Colonic mucosa (tissue), 4 donors: ENCODE measurements at places on chromosomes 1 and 21. TPM values are rescaled to one million over a fixed set of nuclear protein-coding genes. Genes with fewer than 3 reads are reported as not detected.

The PADI2 gene
- 177 TPM for total RNA-seq

The TACSTD2 gene
- 1.2 TPM for total RNA-seq

The ERG gene
- 2.5 TPM for total RNA-seq

GRCh38 chr1:91151702-91152101, 129.9 kb upstream of the ZNF644 start:
- DNase-seq = no peak
- H3K27me3 ChIP-seq = no peaks in the 10 kb centered on the region
- H3K4me3 ChIP-seq = no peak overlapping the region
- no peaks in the 10 kb centered on the region for H3K36me3 ChIP-seq
- H3K4me1 ChIP-seq = no peaks in the 10 kb centered on the region

- H3K27me3 ChIP-seq = no peaks in the 10 kb centered on the region
- no peak overlapping the region for H3K4me3 ChIP-seq
- H3K4me1 ChIP-seq = no peaks in the 10 kb centered on the region
- H3K27ac ChIP-seq = no peak overlapping the region
- no peak for DNase-seq
- no peaks in the 10 kb centered on the region for H3K36me3 ChIP-seq
Measured at GRCh38 chr1:223212441-223212840, 69.4 kb upstream of the TLR5 start.

DNA sequence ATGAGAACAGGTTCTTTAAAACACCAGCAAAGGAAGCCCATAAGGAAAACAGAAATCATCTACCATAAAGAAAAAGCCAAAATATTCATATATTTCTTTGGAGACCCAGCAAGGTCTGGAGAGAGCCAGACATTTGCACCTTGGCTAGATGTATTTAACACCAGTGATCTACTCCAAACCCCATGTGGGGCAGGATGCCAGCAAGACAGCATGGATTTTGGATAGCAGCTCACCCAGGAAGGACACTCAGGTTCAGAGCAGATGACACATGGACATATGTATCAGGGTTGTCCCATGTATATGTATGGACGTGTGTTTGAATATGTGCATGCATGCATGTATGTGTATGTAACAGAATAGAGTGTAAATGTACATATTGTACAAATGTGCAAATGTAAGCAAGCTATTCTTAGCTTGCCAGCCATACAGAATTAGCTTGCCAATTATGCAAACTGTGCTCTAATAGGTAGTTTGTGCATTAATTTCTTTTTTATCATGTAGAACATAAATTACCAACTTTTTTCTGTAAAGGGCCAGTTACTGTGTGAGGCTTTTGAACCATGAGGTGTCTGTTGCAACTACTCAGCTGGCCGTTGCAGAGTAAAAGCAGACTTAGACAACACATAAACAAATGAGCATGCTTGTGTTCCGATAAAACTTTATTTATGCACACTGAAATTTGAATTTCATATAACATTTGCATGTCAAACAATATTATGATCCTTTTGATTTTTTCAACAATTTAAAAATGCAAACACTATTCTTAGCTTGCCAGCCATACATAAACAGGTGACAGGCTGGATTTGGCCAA, 73.5 kb upstream of the KAZN start:
- no peak overlapping the region for H3K27ac ChIP-seq
- no peaks in the 10 kb centered on the region for H3K36me3 ChIP-seq
- H3K4me1 ChIP-seq = no peaks in the 10 kb centered on the region
- H3K4me3 ChIP-seq = no peak overlapping the region
- H3K27me3 ChIP-seq = no peaks in the 10 kb centered on the region

GRCh38 chr1:152497273-152497672, 13.3 kb upstream of the LCE5A start:
- H3K36me3 ChIP-seq = no peaks in the 10 kb centered on the region
- no peaks in the 10 kb centered on the region for H3K27me3 ChIP-seq
- no peak overlapping the region for H3K27ac ChIP-seq
- H3K4me1 ChIP-seq = no peaks in the 10 kb centered on the region
- H3K4me3 ChIP-seq = no peak overlapping the region

GRCh38 chr1:150954708-150955107, 19.9 kb downstream of the CERS2 start:
- no peaks in the 10 kb centered on the region for H3K4me1 ChIP-seq
- no peak overlapping the region for H3K4me3 ChIP-seq
- no peak for DNase-seq
- peaks cover 22% of the 10 kb centered on the region for H3K36me3 ChIP-seq
- no peak overlapping the region for H3K27ac ChIP-seq

DNA sequence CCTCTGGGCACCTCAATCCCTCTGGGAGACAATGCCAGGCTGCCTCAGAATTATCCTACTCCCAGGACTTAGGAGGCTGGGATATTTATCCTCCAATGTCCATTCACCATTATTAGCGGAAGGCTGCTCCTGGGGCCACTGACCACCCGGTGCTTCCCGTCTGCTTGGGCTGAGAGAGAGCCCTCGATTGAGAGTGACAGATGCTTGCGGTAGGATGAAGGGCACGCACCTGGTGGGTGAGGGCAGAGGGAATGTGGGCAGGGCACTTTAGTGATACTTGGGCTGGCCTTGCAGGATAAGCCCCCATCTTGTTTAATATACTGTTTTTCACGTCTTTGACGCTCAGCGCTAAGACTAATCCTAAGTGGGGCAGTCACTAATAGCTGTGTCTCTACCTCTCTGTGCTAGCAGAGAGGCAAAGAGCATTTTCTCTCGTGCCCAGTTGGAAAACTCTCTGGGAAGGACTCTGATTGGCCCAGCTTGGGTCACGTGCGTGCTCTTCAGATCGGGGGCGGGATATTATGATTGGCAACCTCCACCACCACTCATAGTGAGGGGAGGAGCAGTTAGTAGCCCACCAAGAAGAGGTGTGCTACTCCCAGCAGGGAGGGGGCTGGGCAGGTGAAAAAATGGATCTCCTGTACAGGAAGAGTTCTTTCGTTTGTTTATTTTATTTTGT, 10.6 kb upstream of the PARS2 start:
- H3K27ac ChIP-seq = no peak overlapping the region
- no peak for DNase-seq
- no peaks in the 10 kb centered on the region for H3K27me3 ChIP-seq

- H3K4me3 ChIP-seq = no peak overlapping the region
- H3K36me3 ChIP-seq = no peaks in the 10 kb centered on the region
- H3K4me1 ChIP-seq = no peaks in the 10 kb centered on the region
- no peaks in the 10 kb centered on the region for H3K27me3 ChIP-seq
Measured at GRCh38 chr1:237664348-237664747, 226.4 kb downstream of the ZP4 start.
